ENCODE measurements at places on chromosomes 7 and 10.

DNA sequence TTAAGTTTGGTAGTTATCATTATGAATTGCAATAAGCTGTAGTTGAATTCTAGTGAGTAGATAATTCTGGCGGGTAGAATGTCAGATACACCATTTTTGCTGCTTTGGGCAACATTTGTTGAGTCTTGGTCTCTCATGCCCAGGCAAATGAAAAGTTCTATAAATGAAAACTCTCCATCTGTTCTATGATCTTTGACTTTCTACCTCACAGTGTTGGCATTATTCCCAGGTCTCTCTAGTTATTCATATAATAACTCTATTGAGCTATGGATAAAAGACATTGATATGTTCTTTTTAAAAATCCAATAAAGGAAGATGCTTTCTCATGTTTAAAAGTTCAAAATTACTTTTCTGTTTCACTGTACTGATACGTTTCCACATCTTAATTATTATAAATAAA lies 415.3 kb upstream of the SEMA3D start:
- DNase-seq = no peak

GRCh38 chr10:81873932-81874816 lies 820 bp upstream of the NRG3 start:
- no peak for DNase-seq

GRCh38 chr7:129777195-129777844 lies 165.8 kb downstream of the NRF1 start:
- DNase-seq = no peak

- no peak for DNase-seq
These were observed 9.6 kb downstream of the ATP5F1C start for GRCh38 chr10:7797582-7797981.

- no peak for DNase-seq
These were observed 372.4 kb downstream of the SFMBT2 start for GRCh38 chr10:7038416-7038815.

GRCh38 chr10:67662415-67662814 lies 33.6 kb downstream of the CTNNA3 start:
- no peak for DNase-seq

- no peak for DNase-seq
These were observed 34.0 kb downstream of the PRKAR2B start for GRCh38 chr7:107078517-107078966.

DNA sequence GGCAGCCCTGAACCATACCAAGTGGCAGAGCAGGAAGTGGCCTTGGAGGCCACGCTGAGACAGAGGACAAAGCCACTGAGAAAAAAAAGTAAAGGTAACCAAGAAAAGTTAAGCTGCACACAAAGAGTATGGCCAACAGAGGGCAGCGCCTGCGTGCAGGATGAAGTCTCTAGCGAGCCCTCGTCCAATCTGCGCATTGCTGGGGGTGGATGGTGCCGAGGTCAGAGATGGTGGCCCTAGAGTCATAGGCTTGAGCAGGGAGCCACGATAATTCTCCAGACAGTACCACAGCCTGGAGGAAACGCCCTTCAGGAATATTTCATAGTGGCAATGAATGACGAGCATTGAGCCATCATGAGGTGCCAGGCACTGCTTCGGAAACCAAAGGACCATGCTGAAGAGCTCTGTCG lies 9.7 kb downstream of the ATP6V0E2 start:
- DNase-seq = no peak

- DNase-seq = no peak
These were observed 44.0 kb downstream of the TMEM26 start for GRCh38 chr10:61409157-61409556.

- no peak for DNase-seq
These were observed 19.3 kb upstream of the ADAMTS14 start for GRCh38 chr10:70652761-70653657.

GRCh38 chr10:131896403-131896802 lies 4.4 kb upstream of the PPP2R2D start:
- no peak for DNase-seq

DNA sequence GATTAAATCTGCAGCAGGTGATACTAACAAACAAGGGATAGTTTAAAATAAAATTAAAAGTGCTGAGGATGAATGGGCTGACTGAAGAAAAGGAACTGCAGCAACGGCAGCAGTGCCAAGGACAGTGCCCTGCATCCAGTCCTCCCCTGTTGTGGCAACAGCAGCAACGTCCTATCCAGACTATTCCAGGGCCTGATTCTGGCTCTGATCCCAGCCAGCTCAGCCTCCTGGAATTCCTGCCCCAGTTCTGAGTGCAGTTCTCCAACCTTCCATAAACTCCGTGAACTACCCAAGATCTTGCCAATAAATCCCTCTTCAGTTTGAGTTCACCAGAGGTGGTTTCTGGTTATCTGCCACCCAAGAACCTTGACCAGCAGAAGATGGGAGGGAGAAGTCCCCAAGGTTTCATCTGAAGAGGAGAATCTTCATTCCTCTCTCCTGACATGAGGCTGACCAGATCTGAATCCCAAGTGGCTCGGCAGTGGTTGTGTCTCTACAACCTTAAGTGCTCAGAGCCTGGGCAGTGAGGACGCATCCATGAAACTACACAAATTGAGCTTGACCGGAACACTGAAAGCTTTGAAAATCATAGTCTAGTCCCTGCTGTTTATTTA lies 115.8 kb downstream of the SORBS1 start:
- no peak for DNase-seq

DNA sequence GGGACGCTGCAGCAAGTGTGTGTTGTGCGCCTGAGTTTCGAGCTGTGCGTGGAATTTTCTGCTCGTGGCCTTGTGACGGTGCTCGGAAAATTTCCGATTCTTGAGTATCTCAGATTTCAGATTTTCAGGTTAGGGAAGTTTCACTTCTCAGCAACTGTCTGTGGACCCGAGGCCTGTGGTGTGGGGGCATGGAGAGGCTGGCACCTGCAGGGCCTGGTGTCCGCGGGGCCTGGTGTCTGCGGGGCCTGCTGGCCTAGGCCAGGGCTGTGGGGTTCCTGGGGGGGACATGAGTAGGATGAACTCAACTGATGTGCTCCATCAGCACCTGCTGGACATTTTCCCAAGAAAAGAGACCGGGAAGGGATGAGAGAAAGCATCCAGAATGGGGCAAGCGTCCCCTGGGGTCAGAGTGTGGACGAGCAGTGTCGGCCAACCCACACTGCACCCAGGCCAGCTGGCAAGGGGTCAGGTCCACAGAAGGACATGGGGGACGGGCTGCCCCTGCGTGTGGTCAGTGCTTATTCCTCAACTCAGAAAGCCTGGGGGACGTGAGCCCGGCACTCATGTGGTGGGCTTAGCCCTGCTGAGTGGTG lies 31.3 kb upstream of the SHH start:
- DNase-seq = no peak

- DNase-seq = no peak
These were observed 95.7 kb downstream of the BUB3 start for GRCh38 chr10:123249894-123250293.

- no peak for DNase-seq
These were observed 386.8 kb upstream of the POT1 start for GRCh38 chr7:125316466-125316865.

DNA sequence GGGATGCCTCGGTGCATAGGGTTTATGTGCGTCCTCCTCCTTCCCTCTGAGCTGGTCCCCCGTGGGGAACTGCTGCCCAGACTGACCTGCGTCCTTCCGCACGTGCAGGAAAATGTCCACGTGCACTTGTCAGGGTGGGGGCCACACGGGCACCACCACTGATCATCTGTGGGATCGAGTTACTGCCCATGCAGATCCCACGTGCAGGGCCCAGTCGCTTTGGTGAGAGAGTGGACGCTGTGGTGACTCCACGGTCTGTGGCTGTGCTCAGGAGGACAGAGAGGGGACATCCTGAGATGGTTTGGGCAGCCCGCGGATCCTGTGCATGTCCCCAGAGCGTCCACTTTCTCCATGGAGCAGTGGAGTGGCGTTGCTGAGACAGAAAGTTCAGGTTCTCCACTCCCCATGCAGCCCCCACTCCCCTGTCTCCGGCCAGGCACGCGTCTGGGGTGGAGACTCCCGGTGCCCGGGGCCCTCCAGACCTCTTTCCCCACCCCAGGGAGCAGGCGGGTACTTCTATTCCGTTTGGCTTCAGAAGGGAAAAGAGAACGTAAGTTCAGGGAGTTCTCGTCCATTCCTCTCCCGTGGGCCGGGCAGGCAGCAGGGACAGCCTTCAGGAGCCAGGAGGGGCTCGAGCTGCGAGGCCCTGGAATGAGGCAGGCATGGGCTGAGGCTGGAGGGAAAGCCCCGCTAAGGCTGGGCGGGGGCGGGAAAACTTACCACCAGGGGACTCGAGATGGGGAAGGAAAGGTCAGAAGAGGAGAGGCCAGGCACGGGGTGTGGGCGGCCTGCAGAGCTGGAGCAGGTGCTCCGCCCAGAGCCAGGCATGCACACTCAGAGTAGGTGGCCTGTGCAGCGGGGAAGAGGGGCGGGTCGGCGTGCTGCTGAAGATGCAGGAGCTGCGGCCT lies 59.9 kb downstream of the EGFR start:
- DNase-seq = no peak

GRCh38 chr7:75924889-75925288 lies 9.9 kb downstream of the POR start:
- DNase-seq = no peak

DNA sequence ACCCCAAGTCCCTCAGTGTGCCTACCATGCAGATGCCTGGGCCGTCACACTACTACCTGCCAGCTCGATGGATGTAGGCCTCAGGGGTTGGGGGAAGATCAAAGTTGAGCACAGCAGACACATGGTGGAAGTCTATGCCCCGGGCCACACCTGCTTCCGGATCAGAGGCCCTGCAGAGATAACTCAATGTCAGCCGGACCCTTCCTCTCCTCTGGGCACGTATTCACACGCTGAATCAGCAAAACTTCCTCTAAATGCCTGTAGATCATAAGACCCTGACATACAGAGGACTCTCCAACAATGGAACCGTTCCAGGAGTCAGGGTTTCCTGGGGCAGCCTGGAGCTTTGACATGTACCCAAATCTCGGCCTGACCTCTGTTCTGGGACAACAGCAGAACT lies 3.7 kb downstream of the DDX56 start:
- DNase-seq = no peak
